ENCODE measurements at places on chromosomes 1 and 21. TPM values are rescaled to one million over a fixed set of nuclear protein-coding genes. Genes with fewer than 3 reads are reported as not detected.

DNA sequence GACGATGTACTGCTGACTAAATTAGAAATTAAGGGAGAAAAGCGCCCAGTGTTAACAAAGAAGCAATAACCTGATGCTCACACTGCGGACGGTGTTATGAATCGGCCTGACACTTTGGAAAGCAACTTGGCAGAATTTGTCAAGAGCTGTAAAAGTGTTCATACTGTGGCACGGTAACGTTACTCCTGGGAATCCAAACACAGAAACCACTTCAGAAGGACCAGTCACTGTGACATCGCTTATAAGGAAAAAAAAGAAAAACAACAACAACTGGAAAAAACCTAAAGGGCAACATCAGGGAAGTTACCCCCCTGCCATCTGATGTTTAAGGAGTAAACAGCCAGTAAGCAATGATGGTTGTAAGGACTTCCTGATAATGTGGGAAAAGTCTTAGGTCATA, 27.7 kb downstream of the CAPZB start:
- no peak for DNase-seq

DNA sequence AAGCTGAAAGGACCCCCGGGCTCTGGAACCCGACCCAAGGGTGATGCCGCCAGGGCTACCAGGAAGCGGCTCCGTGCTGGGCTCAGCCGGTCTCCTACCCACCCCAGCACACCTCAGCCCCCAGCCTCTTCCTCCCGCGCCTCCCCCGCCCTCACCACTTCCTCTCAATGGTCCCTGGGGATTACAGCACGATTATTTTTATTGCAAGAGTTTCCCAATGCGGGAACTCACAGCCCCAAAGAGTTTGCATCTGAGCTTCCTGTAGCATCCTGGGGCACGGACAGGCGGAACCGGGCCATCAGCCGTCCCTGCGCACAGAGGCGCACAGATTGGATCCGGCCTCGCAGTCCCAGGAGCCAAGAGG, 8.7 kb upstream of the SLX9 start:
- DNase-seq: peak; percentile 36

The AIM2 gene
- 1.1 TPM for total RNA-seq

The RNPC3 gene
- 12.2 TPM for total RNA-seq

GRCh38 chr1:239786464-239786863, 305.2 kb upstream of the FMN2 start:
- DNase-seq: peak; percentile 68

DNA sequence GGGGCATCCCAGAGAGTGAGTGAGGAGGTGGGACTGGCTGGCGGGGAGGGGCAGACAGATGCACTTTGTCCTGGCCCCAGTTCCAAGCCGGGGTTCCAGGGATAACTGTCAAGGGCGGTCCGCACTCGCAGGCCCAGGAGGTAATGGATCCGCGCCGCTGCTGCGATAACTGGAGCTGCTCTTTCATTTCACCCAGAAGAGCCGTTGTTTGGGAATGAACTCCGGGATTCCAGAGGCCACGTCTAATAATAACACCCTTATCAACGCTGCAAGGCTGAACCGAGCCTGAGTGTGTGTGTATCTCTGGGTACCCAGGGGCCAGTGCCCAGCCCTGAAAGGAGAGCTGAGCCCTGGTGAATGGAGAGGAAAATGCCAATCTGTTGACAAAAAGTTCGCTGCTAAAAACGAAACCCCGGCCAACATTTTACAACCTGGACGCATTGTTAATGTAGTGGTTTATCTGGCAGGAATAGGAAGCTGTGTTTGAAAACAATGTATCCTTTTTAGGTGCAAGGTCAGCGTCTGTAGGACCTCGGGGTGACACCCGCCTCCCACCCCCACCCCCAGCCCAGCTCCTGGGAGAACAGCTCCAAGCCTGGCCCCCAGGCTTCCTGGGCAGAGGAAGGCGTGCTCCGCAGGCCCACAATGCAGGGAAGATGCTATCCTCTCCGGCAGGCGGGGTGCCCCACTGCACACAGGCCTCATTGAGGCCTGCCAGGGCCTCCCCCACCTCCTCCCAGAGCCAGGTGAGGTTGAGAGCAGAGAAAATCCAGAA, 119.7 kb downstream of the PROX1 start:
- peak; percentile 33 for DNase-seq

DNA sequence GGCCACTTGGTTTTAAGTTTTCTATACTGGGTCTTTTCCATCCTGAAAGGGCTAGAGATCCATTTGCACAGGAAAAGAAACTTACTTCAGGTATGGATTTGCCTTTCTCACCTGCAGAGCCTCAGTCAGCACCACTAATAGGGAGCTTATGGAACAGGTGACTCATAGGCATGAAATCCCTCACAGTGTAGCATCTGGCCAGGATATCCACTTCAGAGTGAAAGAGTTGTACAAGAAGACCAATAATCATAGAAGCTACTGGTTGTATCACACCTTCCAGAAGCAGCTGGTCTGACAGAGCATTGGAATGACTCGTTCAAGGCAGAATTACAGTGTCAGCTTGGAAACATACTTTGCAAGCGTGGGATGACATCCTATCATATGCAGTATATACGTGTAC, 26.3 kb upstream of the SYT14 start:
- DNase-seq: no peak

GRCh38 chr1:32063261-32063681, 9.5 kb upstream of the TMEM39B start:
- no peak for DNase-seq

The ZNF697 gene
- 17.9 TPM for total RNA-seq

DNA sequence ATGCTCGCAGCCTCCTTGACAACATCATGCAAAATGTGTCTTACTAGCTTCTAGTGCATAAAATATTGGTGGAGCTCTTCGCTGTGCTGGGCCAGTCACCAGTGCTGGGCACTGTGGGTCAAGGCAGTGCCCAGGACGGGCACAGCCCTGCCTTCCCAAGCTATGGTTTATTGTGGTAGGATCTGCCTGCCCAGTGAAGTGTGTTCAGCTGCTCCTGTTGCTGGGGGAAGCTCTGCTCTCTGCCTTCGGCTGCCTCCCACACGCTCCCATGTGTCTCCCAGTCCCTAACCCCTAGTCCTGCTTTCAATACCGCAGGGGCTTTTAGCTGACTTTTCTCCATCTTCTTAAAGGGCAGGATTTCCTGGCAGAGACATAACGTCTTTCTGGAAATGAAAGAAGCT, 15.7 kb downstream of the EPHX1 start:
- no peak for DNase-seq

DNA sequence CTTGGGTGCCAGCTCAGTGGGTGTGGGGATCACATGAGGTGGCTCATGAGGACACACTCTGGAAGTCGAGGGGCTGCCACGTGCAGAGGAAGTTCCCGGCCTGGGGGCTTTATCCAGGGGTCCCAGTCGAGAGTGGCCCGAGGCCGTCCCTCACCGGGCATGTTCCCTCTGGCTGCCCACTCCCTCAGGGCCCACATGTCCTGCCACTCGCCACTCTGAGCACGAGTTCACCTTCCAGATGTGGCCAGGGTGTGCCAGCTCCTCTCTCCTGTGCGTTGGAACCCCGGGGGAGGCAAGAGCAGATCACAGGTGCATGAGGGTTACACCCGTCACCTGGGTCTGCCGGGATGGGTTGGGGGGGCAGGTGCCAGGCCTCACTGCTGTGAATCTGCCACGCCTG, 14.6 kb downstream of the TMEM201 start:
- DNase-seq: no peak

- no peak for DNase-seq
Measured at GRCh38 chr1:7402548-7402850, 368.6 kb upstream of the VAMP3 start.

- DNase-seq: no peak
Measured at GRCh38 chr1:247175458-247175857, 3.6 kb upstream of the ZNF124 start.

DNA sequence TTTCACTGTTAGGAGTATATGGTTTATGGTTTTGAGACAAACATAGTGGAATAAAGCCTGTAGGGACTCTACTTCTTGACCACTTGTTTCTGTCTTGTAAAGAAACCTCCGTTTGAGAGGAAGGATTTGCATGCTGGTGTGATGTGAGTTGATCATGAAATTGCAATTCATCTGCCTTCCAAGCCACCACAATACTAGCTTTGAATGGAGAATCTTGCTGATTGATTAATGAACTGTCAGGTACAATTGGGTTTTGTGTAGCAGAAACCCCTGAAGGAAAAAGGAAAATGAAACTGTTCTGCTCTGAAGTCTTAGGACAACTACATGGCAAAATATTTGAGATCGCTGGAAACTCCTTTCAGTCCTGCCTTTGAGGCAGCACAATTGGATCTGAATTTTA, 90.7 kb downstream of the VPS13D start:
- DNase-seq: no peak

DNA sequence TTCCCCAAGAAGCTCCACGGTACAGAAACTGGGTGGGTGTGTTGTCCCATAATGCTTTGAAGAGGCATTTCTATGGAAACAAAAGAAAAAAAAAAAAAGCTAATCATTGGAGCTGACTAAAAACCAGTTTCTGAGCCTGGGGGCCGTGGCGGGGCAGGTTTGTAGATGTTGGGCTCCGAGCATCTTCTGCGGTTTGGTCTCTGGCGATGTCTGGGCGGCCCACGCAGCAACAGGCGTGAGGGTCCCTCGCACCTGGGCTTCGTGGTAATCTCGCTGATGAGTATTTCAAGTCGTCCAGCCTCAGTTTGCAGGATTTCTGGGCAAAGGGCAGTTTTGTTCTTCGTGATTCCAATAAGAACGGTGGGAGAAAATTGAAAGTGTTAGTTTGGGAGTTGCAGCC, 6.8 kb downstream of the TP73 start:
- DNase-seq: no peak

DNA sequence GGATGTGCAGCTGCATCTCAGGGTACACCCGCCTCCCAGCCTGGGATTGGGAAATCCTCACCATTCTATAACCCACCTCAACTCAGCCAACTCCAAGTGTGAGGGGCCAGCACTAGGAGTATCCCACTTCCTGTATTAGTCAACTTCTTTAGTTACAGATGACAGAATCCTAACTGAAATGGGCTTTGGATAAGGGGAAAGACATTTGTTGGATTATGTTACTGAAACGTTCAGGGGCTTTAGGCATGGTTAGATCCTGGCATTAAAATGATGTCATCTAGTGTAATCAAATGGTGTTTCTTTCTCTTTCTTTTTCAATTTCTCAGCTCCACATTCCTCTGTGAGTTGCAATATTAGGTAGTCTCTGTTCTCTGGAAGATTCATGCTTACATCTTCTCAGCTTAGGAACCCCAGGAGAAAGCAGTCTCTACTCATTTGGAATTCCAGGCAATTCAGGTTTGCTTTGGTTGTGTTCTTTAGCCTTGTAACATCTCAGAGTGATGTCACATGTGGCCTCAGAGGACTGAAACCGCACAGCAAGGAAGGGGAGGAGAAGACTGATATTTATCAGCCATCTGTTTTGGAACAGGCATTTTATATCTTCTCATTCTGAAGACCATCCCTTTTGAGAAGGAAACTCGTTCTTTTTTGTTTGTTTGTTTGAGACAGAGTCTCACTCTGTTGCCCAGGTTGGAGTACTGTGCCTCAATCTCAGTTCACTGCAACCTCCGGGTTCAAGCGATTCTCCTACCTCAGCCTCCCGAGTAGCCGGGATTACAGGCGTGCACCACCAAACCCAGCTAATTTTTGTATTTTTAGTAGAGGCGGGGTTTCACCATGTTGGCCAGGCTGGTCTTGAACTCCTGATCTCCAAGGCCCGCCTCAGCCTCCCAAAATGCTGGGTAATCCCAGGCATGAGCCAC, 18.9 kb upstream of the TMEM54 start:
- no peak for DNase-seq

DNA sequence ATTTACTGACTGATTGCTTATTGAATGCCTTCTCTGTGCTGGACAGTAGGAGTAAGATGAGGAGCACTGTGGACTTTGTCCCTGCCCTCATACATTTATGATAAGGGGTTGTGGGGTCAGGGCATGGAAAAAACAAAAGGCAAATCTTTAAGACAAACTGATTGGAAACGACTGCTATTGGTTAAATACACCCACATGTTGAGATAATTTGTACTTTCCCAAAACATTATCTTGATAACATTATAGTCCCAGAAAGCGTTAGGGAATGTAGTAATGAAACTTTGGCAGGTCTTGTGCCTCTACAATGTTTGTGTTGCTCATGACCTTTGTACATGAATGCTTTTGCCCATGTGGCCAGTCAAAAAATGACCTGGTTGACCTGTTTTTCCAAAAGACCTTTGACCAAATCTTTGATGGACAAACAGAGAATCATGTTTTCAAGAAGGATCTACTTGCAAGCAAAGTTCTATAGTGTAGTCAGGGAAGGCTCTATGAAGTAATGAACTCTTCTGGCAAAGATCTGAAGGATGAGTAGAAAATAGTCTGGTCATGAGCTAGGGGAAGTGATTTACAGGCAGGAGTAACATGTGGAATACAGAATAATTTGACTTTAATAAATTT, 50.9 kb downstream of the LEPR start:
- no peak for DNase-seq

The CSF1 gene
- total RNA-seq: 3.2 TPM

The RAB42 gene
- total RNA-seq: 13.2 TPM

DNA sequence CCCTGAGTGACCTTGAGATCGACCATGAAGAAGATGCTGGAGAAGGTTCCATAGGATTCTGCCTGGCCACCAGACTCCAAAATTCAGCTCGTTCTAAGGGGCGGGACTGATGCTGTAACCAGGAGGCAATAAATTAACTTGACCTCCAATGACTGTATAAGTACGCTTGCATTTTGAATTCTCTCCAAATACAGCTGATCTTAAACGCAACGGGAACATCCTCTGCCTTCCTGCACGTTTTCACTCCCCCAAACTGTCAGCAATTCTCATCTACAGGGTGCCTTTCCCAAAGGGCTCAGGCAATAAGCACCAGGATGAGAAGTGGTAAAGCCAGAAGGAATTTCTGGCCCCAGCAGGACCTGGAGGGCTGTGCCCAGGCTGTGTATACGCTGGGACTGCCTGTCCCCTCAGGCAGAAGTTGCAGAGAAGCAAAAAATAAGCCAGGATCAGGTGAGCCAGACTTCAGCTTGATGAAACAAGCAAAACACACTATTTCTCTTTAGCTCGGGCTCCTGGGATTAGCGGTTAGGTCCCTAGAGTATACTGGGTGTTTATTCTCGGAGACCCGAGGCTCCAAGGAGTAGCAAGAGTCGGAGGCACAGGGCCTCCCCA, 124.8 kb downstream of the LRIG2 start:
- DNase-seq: no peak

- DNase-seq: no peak
Measured at GRCh38 chr1:15184436-15185241, 31.1 kb downstream of the TMEM51 start.

- no peak for DNase-seq
Measured at GRCh38 chr1:5253036-5253435, 598.6 kb downstream of the AJAP1 start.

GRCh38 chr1:107225706-107226105, 84.9 kb downstream of the NTNG1 start:
- no peak for DNase-seq

The MEX3A gene
- 64.6 TPM for total RNA-seq

The CFHR3 gene
- 1.4 TPM for total RNA-seq

DNA sequence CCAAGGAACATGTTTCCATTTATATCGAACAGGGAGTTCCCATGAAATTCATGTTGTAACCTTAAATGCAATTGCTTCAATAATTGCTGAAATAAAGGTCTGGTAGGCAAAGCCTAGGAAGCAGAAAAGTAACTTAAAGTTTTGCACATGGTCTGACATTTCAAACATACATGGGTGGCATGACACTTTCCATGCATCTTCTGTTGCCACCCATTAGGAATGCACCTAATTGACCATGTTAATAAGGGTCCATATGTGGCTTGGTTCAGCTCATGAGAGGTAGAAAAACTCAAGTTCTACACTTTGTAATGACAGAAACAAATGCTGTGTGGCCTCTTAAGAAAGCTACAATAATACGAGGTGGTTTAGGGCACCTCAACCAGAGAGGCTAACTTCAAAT, 72.0 kb upstream of the GORAB start:
- DNase-seq: no peak
